T follicular helper cell (primary cell): ENCODE measurements at places on chromosomes 4 and X.

DNA sequence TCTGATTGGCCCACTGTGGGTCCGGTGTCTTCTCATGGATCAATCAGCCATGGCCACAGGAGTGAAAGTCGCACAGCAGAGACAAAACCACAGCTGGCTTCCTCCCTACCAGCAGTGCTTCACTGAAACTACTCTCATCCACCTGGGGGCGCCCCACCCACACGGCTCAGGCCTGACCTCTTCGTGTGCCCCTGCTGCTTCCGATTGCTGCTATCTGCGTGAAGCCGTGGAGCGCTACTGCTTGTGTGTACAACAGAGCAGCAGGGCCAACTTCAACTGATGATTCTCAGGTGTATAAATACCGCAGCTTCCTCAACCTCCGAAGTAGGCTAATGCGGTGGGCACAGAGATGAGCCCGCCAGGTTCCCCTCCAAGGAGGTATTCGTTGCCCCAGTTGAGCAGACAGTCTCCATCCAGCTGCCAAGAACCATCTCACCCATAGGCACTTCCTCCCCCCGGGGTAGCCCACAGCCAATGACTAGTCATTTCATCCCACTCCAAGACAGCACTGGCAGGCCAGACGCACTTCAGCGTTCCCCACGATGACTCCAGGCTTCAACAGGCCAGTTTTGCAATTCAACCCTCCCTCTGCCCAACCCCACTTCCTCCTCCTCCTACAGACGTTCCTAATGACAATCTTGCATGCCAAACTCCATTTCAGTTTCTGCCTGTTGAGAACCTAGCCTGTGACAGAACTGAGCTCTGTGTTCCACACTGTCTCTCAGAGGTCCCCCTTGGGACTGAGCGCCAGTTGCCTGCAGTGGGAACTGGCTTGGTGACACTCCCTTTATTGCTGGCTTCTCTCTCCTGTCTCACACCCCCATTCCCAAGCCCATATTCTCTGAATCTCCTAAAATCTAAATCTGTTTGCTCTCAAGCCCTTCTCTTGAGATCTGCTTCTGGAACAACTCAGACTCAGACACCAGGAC, 41.3 kb upstream of the ATP6AP2 start:
- peak; percentile 53 for DNase-seq

GRCh38 chrX:129653181-129653970, 1.4 kb downstream of the APLN start:
- no peak for DNase-seq

- no peak for DNase-seq
Observed at GRCh38 chr4:8862800-8863685, 8.6 kb downstream of the HMX1 start.

DNA sequence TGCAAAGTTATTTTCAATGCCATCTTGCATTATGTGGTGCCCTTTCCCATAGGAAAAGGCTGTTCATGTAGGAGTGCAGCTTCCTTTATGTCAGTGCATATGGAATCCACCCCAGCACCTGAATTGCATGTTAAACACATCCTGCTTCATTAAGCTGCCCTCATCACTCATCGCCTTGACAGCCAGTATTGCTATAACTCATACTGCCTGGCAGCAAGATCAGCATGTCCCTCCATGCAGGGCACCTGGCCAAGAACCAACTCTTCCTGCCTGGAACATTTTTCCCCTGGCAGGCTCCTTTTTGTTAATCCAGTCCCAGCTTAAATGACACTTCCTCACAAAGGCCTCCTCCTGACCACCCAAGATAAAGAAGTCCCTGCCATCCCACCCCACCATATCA, 23.5 kb upstream of the CA5B start:
- no peak for DNase-seq

- DNase-seq: no peak
Observed at GRCh38 chrX:48761674-48762471, at the start of gene GLOD5. GLOD5 (plus strand) TSS chrX:48761747; CDS start chrX:48761791, 44 bp downstream.
